Smooth muscle cell of the brain vasculature (primary cell): ENCODE measurements at places on chromosomes 13 and 19.
A peak's percentile ranks its signal among the peaks of the same experiment; 100 is the strongest.

DNA sequence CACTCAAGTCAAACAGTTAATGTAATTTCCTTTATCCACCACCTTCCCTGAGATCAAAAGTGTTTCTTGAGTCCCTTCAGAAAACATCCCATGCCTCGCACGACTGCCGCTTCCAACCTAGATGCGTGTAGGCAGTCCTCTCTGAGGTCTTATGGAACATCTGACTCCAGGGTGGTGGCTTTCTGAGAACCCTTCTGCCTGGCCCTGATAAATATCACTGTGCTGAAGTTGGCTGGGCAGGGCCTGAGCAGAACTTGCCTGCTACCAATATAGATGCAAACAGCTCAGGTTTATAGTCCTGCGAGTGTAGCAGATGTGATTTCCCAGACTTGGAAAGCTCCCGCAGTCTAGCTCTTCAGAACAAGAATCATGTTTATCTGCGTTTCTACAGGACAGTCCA is 61.1 kb upstream of the GPR12 start:
- no peak for DNase-seq

DNA sequence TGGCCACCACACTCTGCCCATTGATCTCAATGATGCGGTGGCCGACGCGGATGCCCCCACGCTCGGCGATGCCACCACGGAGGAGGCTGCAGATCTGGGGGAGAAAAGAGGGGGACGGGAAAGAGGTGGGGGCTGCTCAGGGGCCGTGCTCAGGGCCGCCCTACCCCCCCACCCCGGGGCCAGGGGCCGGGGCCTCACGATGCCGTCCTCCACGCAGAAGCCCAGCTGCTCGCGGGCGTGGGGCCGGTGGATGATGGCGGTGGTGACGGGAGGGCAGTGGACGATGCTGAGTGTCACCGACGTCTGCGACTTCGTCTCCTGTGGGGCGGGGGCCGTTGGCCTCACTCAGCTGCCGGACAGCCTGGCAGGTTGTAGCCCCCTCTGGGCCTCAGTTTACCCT is 10.3 kb downstream of the APBA3 start:
- no peak for DNase-seq

- no peak for DNase-seq
Measured at GRCh38 chr19:32767951-32768679, 48.5 kb downstream of the TDRD12 start.

- DNase-seq = no peak
Measured at GRCh38 chr19:6466526-6467248, 2.6 kb downstream of the CRB3 start.

- no peak for DNase-seq
Measured at GRCh38 chr19:19597809-19598306, 20.6 kb downstream of the PBX4 start.

DNA sequence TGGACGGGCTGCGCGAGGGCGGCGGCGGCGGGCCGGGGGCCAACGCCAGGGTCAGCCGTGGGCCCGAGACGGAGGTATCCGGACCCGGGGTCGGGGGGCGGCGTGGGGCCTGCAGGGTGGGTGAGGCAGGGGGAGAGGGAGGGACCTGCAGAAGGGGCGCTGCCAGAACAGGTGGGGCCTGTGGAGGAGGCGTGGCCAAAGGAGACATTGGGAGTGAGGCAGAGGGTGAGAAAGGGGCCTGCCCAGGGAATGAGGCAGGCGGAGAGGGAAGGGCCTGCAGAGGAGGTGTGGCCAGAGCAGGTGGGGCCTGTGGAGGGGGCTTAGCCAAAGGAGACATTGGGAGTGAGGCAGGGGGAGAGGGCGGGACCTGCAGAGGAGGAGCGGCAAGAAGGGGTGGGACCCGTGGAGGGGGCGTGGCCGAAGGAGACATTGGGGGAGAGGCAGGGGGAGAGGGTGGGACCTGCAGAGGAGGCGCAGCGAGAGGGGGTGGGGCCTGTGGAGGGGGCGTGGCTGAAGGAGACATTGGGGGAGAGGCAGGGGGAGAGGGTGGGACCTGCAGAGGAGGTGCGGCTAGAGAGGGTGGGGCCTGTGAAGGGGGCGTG is 4.2 kb downstream of the PRR36 start:
- no peak for DNase-seq

- DNase-seq = no peak
Measured at GRCh38 chr19:55353803-55354697, 469 bp downstream of the COX6B2 start.

DNA sequence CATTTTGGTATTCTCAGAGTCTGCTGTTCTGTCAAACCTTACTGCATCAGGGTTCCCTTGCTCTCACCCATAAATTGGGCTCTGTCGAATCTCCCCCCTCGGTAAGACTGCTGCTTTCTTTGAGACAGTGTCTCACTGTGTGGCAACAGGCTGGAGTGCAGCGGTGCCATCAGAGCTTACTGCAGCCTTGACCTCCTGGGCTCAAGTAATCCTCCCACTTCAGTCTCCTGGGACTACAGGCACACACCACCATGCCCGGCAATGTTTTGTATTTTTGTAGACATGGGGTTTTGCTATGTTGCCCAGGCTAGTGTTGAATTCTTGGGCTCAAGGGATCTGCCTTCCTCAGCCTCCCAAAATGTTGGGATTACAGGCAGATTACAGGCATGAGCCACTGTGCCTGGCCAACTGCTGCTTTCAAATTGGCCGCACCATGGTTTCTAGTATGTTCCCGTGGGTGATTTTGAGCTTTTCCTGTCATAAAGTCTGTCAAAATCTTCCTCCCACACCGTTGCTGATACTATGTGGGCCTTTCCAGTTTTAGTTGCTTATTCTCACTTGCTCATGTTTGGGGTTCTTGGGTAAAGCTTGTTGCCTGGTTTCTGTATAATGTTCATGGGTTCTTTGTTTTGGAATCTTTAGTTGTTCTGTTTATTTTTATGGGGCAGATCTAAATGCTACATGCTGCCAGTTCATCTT is 10.6 kb downstream of the RFC3 start:
- no peak for DNase-seq

DNA sequence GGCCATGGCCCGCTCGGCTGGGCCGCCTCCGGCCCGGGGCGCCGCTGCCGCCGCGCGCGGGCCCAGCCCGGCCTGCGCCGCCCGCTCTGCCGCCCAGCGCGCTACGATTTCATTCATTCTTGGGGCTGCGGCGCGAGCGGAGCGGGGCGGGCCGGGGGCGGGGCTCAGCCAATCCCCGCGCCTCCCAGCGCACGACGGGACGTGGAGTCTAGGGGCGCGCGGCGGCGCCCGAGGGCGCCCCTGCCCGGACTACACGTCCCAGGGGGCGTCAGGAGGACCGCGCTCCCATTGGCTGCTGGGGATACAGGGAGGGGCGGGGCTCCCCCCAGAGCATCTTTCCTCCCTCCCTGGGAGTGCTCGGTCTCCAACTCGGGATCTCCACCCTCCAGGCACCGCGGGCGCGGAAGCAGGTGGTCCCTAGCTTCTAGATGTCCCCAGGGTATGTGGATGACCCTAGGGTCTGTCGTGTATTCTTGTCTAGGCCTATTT is 5.6 kb upstream of the DPF1 start:
- no peak for DNase-seq

- no peak for DNase-seq
Measured at GRCh38 chr19:32465176-32465575, 59.6 kb downstream of the DPY19L3 start.

GRCh38 chr13:27432180-27432579 is 7.8 kb downstream of the GTF3A start:
- DNase-seq = no peak

GRCh38 chr19:19062454-19063182 is 1.2 kb upstream of the SLC25A42 start:
- no peak for DNase-seq

DNA sequence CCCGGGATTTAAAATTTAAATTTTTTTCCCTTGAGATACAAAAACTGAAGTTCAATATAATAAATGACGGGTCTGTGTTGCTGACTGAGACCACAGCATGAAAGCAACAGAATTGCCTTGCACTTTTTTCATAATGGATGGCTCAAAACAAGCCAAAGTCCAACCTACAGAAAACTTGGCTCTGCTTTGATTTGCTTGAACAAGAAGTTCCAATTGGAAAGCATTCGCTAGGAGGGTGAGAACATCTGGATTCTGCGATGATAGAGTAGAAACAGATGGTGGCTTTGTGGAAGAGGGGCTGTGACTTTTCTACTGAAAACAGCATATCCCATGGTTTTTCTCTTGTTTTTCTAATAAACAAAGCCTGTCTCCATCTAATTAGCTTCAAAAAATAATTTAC is 46.4 kb downstream of the THSD1 start:
- no peak for DNase-seq

DNA sequence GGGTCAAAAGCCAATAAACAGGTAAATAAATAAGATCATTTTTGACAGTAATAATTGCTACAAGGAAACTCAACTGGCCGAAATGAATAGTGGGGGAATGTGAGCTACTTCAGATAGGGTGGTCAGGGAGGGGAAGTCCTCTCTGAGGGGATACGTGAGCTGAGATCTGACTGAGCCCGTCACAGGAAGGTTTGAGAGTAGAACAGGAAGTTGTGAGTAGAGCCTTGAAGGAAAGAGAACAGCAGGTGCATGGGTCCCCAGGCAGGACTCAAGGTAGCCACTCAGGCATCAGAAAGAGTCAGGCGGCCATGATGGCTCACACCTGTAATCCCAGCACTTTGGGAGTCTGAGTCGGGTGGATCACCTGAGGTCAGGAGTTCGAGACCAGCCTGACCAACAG is 6.3 kb downstream of the IRGQ start:
- no peak for DNase-seq

GRCh38 chr19:53553865-53554791 is 16.2 kb downstream of the ZNF331 start:
- peak; percentile 44 for DNase-seq

- no peak for DNase-seq
Measured at GRCh38 chr19:54425382-54425723, 10.1 kb downstream of the TTYH1 start.

DNA sequence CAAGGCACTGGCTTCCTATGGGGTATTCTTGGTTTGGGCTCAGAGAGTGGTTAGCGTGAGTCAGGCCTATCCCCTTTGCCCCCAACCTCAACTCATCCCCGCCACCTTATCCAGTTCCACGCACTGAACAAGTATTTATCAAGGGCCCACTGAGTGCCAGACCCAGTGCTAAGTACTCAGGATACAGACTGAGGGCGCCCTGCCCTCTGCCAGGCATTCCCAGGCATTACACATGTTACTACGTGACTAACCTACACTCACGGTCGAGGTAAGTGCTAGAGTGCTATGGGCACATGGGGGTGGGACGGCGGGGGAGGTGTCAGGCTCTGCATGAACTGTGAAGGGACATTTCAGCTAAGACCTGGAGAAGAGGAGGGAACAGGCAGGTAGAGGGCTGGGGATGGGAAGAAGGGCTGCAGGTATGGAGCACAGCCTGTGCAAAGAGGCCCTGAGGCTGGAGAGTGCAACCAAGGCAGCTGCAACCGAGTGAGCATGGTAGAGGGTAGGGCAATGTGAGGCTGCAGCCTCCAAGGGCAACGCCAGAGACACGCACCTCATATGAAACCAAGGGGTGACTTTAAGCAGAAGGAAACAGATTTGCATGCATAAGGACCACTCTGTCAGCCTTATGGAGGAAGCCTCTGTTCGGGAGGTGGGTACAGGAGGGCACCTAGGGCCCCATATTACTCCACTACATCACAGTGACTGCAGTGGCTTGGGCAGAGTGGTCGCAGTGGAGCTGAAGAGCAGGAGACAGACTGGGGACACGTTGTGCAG is 22.5 kb downstream of the DHRS12 start:
- no peak for DNase-seq

- no peak for DNase-seq
Measured at GRCh38 chr19:33280351-33280921, 21.9 kb downstream of the CEBPA start.
